ENCODE measurements at places on chromosomes 16 and 17. TPM values are rescaled to one million over a fixed set of nuclear protein-coding genes. Genes with fewer than 3 reads are reported as not detected.

Gene MEFV
- total RNA-seq = not detected

Gene TBC1D3E
- not detected for total RNA-seq

Gene KRTAP4-9
- not detected for total RNA-seq

Gene NOL11
- 67.3 TPM for total RNA-seq

Gene PPY
- not detected for total RNA-seq

Gene ZG16B
- 0.54 TPM for total RNA-seq

Gene RHBDF1
- 30.9 TPM for total RNA-seq

Gene KCTD19
- total RNA-seq = not detected

Gene KRTAP2-1
- not detected for total RNA-seq

Gene FOXN1
- not detected for total RNA-seq

Gene PIK3R6
- total RNA-seq = 0.07 TPM

Gene KCNJ18
- total RNA-seq = not detected

Gene CCL8
- not detected for total RNA-seq

Gene SLC12A3
- total RNA-seq = not detected

Gene KREMEN2
- total RNA-seq = 2.3 TPM

Gene NPTX1
- total RNA-seq = 202 TPM

Gene RCVRN
- not detected for total RNA-seq

Gene ARHGAP44
- total RNA-seq = 3.1 TPM

Gene ZNF750
- not detected for total RNA-seq

Gene NKD1
- 0.31 TPM for total RNA-seq

Gene HES7
- 4.7 TPM for total RNA-seq

Gene TAC4
- total RNA-seq = not detected

Gene CLEC18A
- total RNA-seq = 0.31 TPM

Gene PIK3R5
- total RNA-seq = 0.04 TPM

Gene MT1F
- total RNA-seq = 14.6 TPM

Gene TNP2
- total RNA-seq = not detected

Gene CHST4
- not detected for total RNA-seq

Gene TBC1D3
- total RNA-seq = not detected

Gene THRA
- 17.1 TPM for total RNA-seq

Gene C16orf46
- total RNA-seq = 0.87 TPM

Data from A549 treated with ZK216348 at 1 μM for 4 hours (cell line).